ENCODE measurements at places on chromosomes 2 and 18. TPM values are rescaled to one million over a fixed set of nuclear protein-coding genes. Genes with fewer than 3 reads are reported as not detected.

The SERPINB12 gene
- total RNA-seq, result not detected

The FOXD4L1 gene
- 0.40 TPM for total RNA-seq

The SCN3A gene
- total RNA-seq, result not detected

The UNC80 gene
- not detected for total RNA-seq

The LCT gene
- total RNA-seq, result not detected

The ASB3 gene
- total RNA-seq, result 25.1 TPM

The STEAP3 gene
- total RNA-seq, result 0.08 TPM

The KCNE4 gene
- not detected for total RNA-seq

The NDC80 gene
- total RNA-seq, result 66.9 TPM

The NLRC4 gene
- total RNA-seq, result not detected

The DPYSL5 gene
- 0.17 TPM for total RNA-seq

The TUBA4B gene
- not detected for total RNA-seq

The MC5R gene
- not detected for total RNA-seq

The LYPD1 gene
- not detected for total RNA-seq

The FIGLA gene
- total RNA-seq, result not detected

The DYTN gene
- not detected for total RNA-seq

The CCDC74A gene
- 2.6 TPM for total RNA-seq

The IKZF2 gene
- total RNA-seq, result 2.3 TPM

The GEN1 gene
- 27.1 TPM for total RNA-seq

The CD8B2 gene
- 0.05 TPM for total RNA-seq

The CD8B gene
- 2.6 TPM for total RNA-seq

The DCDC2C gene
- total RNA-seq, result not detected

The GDF7 gene
- not detected for total RNA-seq

The AAMP gene
- total RNA-seq, result 46.4 TPM

The DOK1 gene
- total RNA-seq, result 28.2 TPM

The NYAP2 gene
- total RNA-seq, result not detected

The CRACDL gene
- 0.20 TPM for total RNA-seq

The TSPYL6 gene
- not detected for total RNA-seq

The LIMS3 gene
- total RNA-seq, result 1.6 TPM

The CHRNG gene
- total RNA-seq, result not detected

The SRD5A2 gene
- total RNA-seq, result not detected

The CDH2 gene
- not detected for total RNA-seq

The DQX1 gene
- total RNA-seq, result 0.10 TPM

The SIX2 gene
- total RNA-seq, result not detected

The ACYP2 gene
- total RNA-seq, result 16.0 TPM

The IL18R1 gene
- 41.3 TPM for total RNA-seq

The ITPRIPL1 gene
- 27.9 TPM for total RNA-seq

The SGPP2 gene
- 0.38 TPM for total RNA-seq

The DNAJB2 gene
- 42.6 TPM for total RNA-seq

The ITGB1BP1 gene
- 96.1 TPM for total RNA-seq

The FSHR gene
- not detected for total RNA-seq

The IL1F10 gene
- not detected for total RNA-seq

The PLCL1 gene
- total RNA-seq, result 2.6 TPM

The LBX2 gene
- total RNA-seq, result not detected

The SCYGR4 gene
- not detected for total RNA-seq

The FLACC1 gene
- total RNA-seq, result 5.5 TPM

The SNORC gene
- total RNA-seq, result 1.7 TPM

All from activated naive CD4-positive, alpha-beta T cell treated with anti-CD3 and anti-CD28 coated beads, Interleukin-2, amount 10 ng/mL, durations not matched to agents 5 hours and 36 hours (primary cell).